Daoy (cell line): ENCODE measurements at places on chromosomes 3 and 15.
A peak's percentile ranks its signal among the peaks of the same experiment; 100 is the strongest.

- no peak for DNase-seq
Measured at GRCh38 chr3:54270816-54271526, 148.6 kb downstream of the CACNA2D3 start.

GRCh38 chr3:188259596-188259995 lies 105.6 kb downstream of the LPP start:
- no peak for DNase-seq

DNA sequence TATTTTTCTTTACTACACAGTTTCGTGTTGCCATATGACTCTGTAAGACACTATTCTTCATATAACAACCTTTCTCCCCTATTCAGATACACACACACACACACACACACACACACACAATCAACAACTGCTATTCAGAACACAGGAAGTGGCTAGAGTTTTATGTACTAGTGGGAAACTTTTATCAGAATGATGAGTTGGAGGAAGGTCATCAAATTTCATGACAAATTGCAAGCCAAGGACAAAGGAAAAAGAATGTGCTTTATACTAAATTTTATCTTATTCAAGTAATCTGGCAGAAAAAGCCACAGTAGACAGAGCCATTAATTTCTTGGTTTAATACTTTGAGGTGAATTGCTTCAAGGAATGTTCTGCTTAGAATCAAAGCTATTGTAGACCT lies 899.8 kb downstream of the ROBO2 start:
- DNase-seq, result no peak

GRCh38 chr15:85865070-85865684 lies 70.5 kb upstream of the KLHL25 start:
- peak; percentile 30 for DNase-seq

DNA sequence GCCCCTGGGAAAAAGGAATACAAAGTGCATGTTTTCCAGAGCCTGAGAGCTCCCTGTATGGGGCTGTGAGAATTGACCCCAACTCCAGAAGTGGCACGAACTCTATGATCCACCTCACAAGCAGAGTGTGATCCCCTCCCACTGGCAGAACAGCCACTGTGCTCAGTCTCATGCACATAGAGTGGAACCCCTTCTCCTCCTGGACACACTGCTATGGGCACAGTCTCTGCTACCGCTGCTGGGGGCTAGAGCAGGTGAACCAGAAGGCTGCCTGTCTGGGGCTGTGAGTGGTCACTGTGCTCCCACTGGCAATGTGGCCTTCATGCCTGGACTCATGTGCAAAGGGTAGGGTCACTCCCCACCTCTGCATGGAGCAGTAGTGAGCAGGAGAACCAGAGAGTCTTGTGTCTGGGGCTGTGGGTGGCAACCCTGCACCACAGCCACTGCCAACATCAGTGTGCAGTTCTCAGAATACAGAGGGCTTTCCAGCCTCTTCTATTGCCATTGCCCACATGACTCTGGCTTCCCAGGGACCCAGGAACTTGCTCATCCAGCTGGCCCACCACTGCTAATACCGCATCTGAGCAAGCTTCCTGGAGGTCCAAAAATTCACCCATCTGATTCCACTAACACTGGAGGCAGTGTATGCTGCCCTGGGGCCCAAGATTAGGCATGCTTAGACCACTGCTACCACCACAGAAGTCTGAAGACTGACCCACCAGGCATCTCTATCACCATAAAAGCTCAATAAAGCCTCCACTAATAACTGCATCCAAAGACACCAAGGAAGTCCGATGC lies 343.7 kb upstream of the SOX14 start:
- no peak for DNase-seq

DNA sequence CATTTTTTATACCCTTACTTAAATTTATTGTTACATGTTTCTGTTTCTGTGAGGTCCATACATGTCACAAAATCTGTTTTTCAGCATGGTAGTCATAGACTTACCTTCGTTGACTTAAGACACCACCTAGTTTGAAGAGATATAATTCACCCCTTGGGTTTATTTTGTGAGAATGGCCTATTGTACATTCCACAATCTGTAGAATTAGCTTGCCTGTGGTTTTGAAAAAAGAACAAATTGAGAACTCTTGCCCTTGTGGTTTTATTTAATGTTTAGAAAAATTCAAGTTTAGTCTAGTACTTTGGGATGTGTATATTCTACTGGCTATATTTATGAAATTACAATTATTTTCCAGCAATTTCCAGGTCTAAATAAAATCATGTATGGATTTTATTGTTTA lies 31.6 kb downstream of the FILIP1L start:
- no peak for DNase-seq

- no peak for DNase-seq
Measured at GRCh38 chr15:29695489-29696167, 126.6 kb downstream of the TJP1 start.

GRCh38 chr3:10518506-10519150 lies 13.2 kb upstream of the ATP2B2 start:
- peak; percentile 86 for DNase-seq

- DNase-seq, result peak; percentile 10
Measured at GRCh38 chr15:31552482-31553099, 226.0 kb downstream of the KLF13 start.

DNA sequence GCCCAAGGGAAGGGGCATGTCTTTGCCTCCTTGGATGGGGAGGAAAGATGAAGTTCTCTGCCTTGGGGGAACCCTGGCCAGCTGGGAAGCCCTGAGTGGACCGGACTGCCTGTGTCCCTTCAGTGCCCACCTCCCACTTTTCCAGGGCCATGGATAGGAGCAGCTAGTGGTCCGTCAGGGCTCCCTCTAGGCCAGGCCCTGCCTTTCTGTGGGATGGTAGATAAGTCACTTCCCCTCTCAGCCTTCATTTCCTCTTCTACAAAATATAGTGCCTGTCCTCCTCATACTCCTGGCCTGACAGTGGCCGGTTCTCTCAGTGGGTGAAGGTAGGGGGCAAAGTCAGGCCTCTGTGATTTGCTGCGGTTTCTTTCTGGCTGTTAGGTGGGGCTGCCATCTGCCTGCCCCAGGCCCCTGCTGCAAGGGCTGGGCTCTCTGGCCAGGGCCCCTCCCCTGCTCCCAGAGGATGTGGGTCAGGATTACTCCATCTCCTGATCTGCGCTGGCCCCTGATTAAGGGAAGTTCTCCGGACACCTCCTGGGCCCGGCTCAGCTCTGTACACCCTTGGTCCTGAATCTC lies 1.4 kb downstream of the PLEKHO2 start:
- DNase-seq, result peak; percentile 61

GRCh38 chr3:140950863-140951262 lies 9.2 kb downstream of the SLC25A36 start:
- DNase-seq, result no peak

DNA sequence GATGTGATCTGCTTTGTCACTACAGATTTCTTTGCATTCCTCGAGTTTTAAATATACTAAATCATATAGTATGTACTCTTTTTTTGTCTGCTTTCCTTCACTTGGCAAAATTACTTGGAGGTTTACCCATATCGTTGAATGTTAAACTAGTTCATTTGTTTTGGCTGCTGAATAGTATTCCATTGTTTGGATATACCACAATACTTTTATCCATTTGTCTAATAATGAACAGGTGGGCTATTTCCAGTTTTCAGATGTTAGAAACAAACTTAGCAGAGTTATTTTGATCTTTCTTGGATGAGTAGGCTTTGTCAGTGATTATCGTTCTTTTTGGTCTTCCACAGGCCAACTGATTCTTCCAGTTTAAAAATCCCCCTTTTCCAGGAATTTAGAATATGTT lies 154.0 kb upstream of the TGFBR2 start:
- DNase-seq, result no peak

DNA sequence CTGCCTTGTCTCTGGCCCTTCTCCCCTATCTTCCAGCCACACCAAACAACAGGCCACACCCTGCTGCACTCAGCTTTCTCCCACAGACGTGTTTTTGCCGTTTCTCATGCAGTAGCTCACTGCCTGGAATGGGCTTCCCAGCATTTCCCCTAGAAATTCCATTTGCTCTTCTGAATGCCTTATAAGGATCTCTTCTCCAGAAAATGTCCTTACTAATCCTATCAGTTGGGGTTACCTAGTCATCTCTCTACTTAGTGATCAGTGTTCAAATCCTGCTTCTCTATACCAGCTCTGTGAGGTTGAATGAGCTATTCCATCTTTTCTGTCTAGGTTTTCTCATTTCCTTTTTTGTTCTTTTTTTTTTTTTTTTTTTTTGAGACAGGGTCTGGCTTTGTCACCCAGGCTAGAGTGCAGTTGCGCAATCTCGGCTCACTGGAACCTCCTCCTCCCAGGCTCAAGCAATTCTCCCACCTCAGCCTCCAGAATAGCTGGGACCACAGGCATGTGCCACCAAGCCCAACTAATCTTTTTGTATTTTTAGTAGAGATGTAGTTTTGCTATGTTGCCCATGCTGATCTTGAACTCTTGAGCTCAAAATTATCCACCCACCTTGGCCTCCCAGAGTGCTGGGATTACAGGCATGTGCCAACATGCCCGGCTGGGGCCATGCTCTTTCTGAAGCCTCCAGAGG lies 98.2 kb upstream of the CHD2 start:
- peak; percentile 80 for DNase-seq

DNA sequence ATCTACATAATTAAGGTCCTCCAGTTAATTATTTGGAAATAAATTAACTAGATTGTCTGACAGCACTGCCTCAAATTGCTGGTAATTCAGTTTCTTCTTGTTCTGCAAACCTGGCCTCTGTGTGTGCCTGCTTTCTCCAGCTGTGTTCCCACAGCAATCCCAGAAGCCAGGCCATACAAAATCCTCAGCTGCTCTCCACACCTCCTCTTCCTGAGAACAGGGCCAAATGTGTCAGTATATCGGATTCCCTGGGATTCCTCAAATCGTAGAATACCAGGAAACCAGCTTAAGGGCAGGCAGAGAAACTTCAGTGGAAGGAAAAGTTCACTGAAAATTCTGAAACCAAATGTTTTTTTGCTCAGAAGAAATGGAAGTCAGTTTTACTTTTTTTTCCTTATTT lies 261.4 kb downstream of the ZMAT3 start:
- no peak for DNase-seq

GRCh38 chr3:48470286-48470685 lies 23.7 kb downstream of the ATRIP start:
- DNase-seq, result no peak

- DNase-seq, result no peak
Measured at GRCh38 chr15:63849906-63850305, 16.2 kb upstream of the HERC1 start.

DNA sequence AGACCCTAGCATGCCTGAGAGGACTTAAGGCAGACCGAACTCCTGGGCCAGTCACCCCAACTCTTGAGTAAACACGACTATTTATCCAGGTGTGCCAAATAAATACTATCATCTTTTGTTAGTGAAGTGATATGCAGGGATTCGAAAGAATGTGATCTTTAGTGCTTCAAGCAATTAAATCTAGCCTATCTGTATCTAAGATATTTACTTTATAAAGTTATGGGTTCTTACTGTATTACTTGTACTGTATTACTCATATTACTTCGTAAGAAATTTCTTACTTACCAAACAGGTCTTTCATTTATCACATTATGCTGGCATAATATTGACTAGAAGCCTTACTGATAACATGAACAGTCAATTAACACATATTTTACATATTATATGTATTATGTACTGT lies 211.6 kb upstream of the NECTIN3 start:
- DNase-seq, result no peak

GRCh38 chr15:89003865-89004725 lies 84.2 kb upstream of the ABHD2 start:
- no peak for DNase-seq

- no peak for DNase-seq
Measured at GRCh38 chr3:44284949-44285348, 43.3 kb downstream of the TOPAZ1 start.

GRCh38 chr3:20108869-20109268 lies 68.6 kb downstream of the KAT2B start:
- DNase-seq, result no peak

DNA sequence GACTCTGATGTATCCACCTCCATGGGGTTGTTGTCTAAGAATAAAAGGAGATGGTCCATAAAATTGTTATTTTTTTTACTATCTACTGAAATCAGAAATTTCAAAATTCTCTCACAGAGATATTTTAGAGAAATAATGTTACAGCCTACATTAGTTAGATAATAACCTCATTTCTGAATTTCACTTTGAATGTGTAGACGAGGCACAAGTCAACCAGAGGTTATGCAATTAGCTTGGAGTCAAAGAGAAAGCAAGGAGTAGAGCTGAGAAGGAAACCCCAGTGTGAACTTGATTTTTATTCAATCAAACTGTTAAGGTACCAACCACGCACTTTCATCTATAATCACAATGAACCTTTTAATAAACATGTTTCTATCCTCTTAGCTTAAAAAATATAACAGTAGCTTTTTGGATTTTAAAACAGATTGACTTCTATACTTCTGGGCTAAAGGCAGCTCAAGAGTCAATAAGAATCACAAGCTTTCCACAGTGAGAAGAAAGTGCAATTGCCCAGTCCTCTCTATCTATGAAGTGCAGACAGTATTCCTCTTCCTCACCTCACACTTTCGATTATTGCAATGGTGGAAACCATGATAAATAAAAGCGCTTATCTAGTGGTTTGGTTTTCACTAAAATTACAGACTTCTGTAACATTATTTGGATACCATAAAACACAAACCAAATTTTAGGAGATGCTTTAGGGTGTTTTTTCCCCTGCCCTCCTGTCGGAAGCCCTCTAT lies 403.2 kb downstream of the ZBTB20 start:
- no peak for DNase-seq

DNA sequence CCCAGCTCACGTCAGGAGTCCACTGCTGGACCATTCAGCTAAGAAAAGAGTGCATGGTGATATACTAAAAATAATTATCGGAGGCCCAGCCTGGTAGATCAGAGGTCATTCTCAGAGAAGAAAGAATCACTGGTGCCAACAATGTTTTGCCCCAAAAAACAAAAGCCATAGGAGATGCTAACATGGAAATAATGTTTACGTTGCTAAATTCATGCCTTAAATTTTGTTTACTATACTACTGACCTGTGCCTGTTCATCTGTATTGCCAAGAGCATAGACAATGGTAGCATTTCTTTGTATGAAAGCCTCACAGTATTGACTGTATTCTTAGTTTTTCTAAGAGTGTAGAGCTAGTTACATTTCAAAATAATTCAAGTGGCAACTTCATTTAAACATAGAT lies 138.1 kb upstream of the GPR149 start:
- DNase-seq, result no peak

GRCh38 chr15:53811530-53811929 lies 52.1 kb upstream of the WDR72 start:
- DNase-seq, result no peak

GRCh38 chr3:106339551-106339950 lies 470.7 kb upstream of the CBLB start:
- DNase-seq, result no peak

- DNase-seq, result peak; percentile 21
Measured at GRCh38 chr3:174431717-174432116, 427.4 kb upstream of the NAALADL2 start.

- no peak for DNase-seq
Measured at GRCh38 chr3:38227989-38228388, 37.6 kb upstream of the SLC22A13 start.
